ENCODE measurements at places on chromosomes 2 and 18. TPM values are rescaled to one million over a fixed set of nuclear protein-coding genes. Genes with fewer than 3 reads are reported as not detected.
A peak's percentile ranks its signal among the peaks of the same experiment; 100 is the strongest.

- no peak overlapping the region for H3K27ac ChIP-seq
- H3K4me1 ChIP-seq = no peaks in the 10 kb centered on the region
- H3K27me3 ChIP-seq = peaks cover 1% of the 10 kb centered on the region
- DNase-seq = no peak
Measured at GRCh38 chr2:122530814-122531213, 775.4 kb downstream of the TSN start.

Gene C2orf66
- 0.42 TPM for total RNA-seq

Gene MEIS1
- total RNA-seq = not detected

Gene RANBP2
- total RNA-seq = 74.1 TPM

DNA sequence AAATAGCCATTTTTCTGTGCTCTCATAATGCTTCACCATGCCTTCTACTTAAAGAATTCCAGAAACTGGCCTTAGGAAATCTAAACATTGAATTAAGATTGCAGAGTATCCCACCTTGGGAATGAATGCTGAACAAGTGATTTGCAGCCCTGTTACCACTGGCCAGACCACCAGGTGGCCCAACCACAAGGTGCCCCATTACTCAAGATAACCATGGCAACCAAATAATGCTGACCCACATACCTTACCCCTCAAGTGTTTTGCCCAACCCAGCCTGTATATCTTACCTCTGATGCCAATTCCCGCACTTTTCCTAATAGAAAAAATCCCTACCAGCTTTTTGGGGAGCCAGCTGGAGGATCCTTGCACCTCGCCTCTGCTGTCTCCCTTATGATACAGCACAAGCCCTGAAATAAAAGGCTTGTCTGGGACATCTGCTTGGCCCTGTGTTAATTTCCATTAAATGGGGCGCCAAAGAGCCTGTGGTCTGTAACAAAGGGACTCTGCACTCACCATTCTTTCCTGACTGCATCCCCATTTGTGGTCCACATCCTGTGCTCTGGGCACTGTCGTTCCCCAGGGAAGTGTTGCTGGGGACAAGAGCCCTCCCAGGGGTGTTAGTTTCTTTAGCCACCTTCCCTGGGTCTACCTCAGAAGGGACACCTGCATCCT, 17.3 kb upstream of the KCNF1 start:
- H3K27ac ChIP-seq = no peak overlapping the region
- no peak for DNase-seq
- no peak overlapping the region for H3K4me3 ChIP-seq
- H3K4me1 ChIP-seq = no peaks in the 10 kb centered on the region
- H3K36me3 ChIP-seq = no peaks in the 10 kb centered on the region

DNA sequence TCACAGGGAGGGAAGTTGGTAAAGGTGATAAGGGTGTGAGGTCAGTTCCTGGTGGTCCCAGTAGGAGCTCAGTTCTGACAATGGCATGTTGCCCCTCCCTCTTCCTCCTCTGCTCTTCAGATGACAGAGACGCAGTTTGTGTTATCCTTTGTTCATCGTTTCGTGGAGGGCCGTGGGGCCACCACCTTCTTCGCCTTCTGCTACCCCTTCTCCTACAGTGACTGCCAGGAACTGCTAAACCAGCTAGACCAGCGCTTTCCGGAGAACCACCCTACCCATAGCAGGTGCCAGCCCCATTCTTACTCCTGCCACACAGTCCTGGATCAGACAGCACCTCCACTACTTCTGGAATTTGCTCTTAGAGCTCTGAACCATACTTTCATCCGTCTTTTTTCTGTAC, 2.3 kb downstream of the AGBL5 start:
- no peak overlapping the region for H3K27ac ChIP-seq
- peak overlapping the region; percentile 1 for H3K4me3 ChIP-seq
- no peak for DNase-seq
- peaks cover 29% of the 10 kb centered on the region for H3K36me3 ChIP-seq
- H3K4me1 ChIP-seq = peaks cover 31% of the 10 kb centered on the region

- H3K27ac ChIP-seq = no peak overlapping the region
- H3K36me3 ChIP-seq = no peaks in the 10 kb centered on the region
- no peak overlapping the region for H3K4me3 ChIP-seq
- peaks cover 3% of the 10 kb centered on the region for H3K27me3 ChIP-seq
- H3K4me1 ChIP-seq = no peaks in the 10 kb centered on the region
Measured at GRCh38 chr2:215556979-215557378, 121.1 kb upstream of the FN1 start.

GRCh38 chr18:46899274-46899948, 17.9 kb downstream of the PIAS2 start:
- no peak for DNase-seq
- peaks cover 5% of the 10 kb centered on the region for H3K4me1 ChIP-seq
- peaks cover 10% of the 10 kb centered on the region for H3K36me3 ChIP-seq
- no peaks in the 10 kb centered on the region for H3K27me3 ChIP-seq
- no peak overlapping the region for H3K4me3 ChIP-seq

GRCh38 chr2:127527001-127527804, 914 bp upstream of the IWS1 start:
- H3K36me3 ChIP-seq = peaks cover 8% of the 10 kb centered on the region
- H3K4me3 ChIP-seq = peak overlapping the region; percentile 92
- H3K4me1 ChIP-seq = peaks cover 25% of the 10 kb centered on the region
- peaks cover 12% of the 10 kb centered on the region for H3K27me3 ChIP-seq
- DNase-seq = no peak

GRCh38 chr2:57562495-57562894, 484.1 kb upstream of the VRK2 start:
- no peaks in the 10 kb centered on the region for H3K36me3 ChIP-seq
- no peak overlapping the region for H3K4me3 ChIP-seq
- H3K27ac ChIP-seq = no peak overlapping the region
- no peaks in the 10 kb centered on the region for H3K4me1 ChIP-seq
- no peaks in the 10 kb centered on the region for H3K27me3 ChIP-seq
- DNase-seq = no peak

Gene DSG4
- total RNA-seq = not detected

Data from activated T-helper 1 cell treated with anti-CD3 and anti-CD28 coated beads, Interleukin-12 subunit alpha, Interleukin-12 subunit beta, Interleukin-2, Interleukin-4 antibody, amounts not matched to agents 30 ng/mL and 10 ng/mL and 1 ng/mL, durations not matched to agents 14 hours and 24 hours and 36 hours (primary cell).